ENCODE measurements at places on chromosomes 13 and 19. TPM values are rescaled to one million over a fixed set of nuclear protein-coding genes. Genes with fewer than 3 reads are reported as not detected.

- DNase-seq: no peak
These were observed 73.6 kb downstream of the COG3 start for GRCh38 chr13:45538382-45538781.

DNA sequence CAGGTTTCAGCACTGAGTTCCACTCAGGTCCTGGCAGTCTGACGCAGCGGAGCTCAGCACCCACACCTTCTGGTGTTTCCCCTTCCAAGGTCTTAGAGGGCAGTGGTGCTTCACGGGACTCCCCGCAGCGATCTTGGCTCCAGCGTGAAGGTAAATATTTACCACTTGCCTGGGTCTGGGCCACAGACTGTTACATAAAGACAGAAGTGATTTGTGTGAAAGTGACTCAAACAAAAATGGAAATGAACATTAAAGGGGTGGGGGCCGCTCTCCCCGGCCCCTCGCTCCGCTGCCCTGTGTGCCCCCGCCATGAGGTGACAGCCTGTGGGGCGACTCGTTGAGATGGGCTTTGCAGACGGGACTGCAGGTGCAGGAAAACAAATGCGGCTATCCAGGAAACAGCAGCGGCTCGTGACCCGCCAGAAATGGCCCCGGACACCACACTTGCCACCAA is 55.0 kb downstream of the GGACT start:
- DNase-seq: no peak

DNA sequence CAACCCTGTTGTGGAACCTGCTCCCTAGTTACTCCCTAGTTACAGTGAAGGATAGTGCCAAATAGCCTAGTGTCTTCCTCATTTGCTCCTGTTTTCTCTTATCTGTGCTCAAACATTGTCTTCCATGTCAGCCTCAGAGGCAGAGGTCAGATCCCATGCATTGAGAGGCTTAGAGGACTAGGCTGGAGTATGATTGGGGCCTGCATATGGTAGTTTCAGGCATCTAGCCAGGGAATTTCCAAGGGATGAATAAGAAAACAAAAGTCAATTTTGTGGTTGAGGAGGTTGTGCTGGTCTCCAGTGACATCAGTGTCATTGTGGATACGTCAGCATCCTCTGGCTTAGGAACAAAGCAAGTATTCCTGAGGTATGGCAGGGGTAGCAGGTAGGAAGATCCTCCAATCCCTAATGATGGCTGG is 9.4 kb downstream of the ZNF546 start:
- DNase-seq: no peak

- no peak for DNase-seq
These were observed 184.2 kb downstream of the PTPRS start for GRCh38 chr19:5156231-5156986.

- DNase-seq: no peak
These were observed 1.2 kb upstream of the FAM83E start for GRCh38 chr19:48616041-48616436.

DNA sequence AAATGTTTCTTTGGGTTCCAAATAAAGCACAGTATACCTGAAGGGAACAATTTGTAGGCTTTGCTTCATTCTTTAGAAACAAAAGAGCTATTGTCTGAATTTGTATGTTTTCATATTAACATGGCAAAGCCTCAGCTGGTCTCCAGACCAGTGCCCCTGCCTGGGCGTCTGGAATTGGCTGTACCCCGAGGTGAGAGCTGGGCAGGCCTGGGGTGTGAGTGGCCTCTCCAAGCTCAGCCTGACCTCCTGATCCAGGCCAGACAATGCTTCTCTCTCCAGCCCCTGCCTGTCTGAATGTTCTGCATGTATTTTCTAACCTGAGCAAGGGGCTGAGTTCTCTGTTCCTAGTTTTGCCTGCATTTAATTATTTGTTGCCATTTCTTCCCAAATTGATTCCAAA is 66.3 kb upstream of the MCF2L start:
- no peak for DNase-seq

GRCh38 chr13:100532836-100533435 is 55.7 kb downstream of the GGACT start:
- DNase-seq: no peak

DNA sequence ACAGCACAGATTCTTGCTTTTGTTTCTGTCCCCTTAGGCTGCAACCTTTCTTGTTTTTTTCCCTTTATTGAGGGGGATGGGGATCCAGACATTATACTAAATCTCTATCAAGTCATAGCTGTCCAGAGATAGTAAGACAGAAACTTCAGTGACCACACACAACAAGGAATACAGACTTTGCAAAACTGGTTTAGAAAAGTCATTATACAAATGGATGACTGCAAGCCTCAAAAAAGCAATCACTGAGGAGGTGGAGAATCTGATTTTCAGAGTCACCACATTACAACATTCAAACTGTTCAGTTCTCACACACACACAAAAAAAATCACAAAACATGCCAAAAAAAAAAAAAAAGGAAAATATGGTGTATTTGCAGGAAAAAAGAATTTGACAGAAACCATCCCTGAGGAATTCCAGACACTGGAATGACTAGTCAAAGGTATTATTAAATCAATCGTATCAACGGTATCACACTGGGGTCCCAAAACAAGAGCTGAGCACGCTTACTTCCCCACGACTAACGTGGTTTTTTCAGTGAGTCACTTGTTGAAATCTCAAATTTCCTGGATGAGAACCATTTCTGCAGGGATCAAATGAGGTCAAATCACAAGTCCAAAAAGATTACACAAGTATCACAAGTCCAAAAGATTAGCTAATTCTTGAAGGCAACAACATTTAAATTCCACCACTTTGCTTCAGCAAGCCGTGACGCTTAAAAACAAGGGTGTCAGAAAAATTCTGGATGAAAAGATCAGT is 41.2 kb downstream of the USP12 start:
- no peak for DNase-seq

DNA sequence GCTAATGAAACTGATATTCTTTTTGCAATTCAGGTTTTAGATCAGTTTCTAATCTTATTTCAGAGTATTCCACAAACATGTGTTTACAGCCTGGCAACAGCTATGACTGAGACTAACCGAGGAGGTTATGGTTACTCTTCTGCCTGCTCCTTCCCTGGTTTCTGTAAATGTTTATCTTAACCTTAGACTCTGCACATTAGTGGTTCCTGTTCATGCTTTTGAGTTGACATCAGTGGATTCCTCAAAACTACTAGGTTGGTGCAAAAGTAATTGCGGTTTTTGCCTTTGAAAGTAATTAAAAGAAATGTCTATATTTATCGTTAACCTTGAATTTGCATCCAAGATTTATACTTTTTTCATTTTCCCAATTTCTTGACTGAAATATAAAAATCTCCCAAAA is 237.0 kb upstream of the TSHZ3 start:
- DNase-seq: no peak

DNA sequence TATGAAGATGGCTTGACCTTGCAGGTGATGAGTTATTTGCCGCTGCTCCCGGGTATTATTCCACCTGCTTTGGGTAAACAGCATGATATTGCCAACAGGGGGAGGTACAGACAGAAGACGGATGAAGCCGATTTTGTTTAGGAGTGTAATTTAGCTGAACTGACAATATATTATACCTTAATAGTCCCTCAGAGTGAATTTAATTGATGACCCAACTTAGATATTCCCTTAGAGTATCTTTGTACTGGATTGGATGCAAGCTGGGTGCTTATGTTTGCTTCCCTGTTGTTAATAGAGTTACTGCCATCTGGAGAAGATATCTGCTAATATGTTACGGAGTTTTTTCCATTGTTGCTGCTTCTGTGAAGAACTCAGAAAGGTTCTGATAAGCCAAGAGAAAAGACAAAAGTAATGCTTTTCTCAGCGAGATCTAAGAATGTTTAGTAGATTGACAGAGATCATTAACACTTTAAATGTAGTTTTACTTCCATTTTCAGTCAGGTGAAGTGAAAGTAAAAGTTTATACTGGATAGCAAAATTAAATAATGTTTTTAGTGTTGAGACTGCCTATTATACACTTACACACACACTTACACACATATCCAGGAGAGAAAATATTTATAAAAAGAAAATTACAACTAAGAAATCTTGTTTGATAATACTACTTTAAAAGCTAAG is 2220.8 kb upstream of the PCDH20 start:
- DNase-seq: no peak

DNA sequence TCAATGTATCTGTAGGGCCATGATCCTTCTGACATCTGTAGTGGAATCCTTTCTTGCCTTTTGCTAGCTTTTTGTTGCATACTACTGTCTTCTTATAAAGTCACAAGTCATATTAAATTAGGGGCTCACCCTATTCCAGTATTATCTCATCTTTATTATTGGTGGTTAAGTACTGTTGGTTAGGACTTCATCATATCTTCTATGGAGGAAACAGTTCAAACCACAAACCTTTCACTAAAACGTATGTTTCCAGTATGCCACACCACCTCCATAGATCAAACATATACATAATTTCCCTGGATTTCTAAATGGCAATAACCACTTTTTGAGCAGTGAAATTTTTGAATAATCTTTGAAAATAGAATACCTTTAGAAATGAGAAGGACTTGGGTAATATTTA is 62.8 kb upstream of the PCDH9 start:
- no peak for DNase-seq

DNA sequence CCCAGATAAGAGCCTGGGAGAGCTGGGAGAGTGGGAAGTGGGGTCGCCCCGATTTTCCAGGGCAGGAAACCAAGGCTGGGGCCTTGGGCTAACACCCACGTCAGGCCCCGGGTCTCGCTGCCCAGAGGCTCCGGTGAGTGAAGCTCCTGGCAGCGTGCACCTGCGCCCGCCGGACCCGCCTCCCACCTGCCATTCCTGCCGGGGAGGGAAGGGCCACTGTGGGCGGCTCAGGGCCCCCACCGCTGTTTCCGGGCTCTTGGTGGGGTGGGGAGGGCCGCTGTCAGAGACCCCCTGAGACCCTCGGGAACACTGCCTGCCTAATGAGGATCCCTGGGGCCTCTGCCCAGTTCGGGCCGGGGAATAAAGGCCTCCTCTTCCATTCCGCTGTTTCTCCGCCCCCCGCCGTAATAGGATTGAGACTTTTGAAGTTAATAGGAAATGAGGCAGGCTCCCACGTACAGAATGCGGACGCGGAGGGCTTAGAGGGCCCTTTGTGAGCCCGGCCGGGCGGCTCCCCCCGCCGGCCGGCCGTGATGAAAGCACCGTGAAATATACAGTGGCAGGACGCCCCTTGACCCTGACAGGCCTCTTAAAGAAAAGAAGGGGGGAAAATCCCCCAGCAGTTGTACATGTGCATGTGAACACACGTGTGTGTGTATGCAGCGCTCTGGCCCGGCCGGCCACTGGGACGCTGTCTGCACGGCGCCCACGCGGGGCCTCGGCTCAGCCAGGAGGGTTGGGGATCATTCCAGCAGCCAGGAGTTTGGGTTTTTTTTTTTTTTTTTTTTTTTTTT is 33.2 kb downstream of the EFNA2 start:
- DNase-seq: no peak

CPAMD8 gene
- total RNA-seq: 20.9 TPM

CYP4F2 gene
- 40.8 TPM for total RNA-seq

LIM2 gene
- total RNA-seq: not detected
